NAMALWA (cell line): ENCODE measurements at places on chromosomes 4 and X.

GRCh38 chr4:188305690-188306089 lies 166.4 kb downstream of the TRIML1 start:
- no peak for DNase-seq

- no peak for DNase-seq
These were observed at the start of gene DRP2 for GRCh38 chrX:101219116-101219863. Gene DRP2, plus strand, starts transcription at chrX:101219786. Its CDS starts 11,862 bp downstream, at chrX:101231648.

DNA sequence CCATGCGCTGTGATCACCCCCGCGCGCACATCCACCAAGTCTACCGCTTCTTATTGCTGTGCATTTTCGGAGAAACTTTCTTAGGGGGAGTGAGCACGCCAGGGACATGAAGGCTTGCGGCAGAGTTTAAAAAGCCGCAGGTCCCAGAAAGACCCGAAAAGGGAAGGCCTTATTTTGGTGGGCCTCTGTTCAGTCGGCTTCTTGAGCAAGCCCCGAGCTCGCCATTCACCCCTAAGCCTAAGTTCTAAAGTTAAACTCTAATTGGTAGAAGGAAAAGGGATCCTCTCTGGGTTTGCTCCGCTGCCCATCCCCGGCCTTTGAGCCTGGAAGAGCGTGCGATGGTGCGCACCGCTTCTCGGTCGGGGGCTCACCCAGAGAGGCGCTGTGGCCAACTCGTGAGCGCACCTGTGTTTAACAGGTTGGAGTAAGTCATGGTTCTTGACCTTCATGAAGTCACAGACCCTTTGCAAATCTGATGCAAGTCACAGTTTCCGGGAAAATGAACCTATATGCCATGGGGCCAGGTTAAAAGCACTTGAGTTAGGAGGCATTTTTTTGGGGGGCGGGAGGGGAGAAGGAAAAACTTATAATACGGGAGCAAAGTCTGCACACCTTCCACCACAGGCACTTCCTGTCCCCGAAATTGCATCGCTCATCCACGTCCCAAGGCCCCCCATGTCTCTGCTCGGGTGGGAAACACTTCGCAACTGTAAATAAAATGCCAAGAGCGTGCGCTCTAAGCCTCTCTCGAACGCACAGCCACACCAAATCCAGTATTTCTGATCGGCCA lies 1.9 kb downstream of the PHOX2B start:
- no peak for DNase-seq

DNA sequence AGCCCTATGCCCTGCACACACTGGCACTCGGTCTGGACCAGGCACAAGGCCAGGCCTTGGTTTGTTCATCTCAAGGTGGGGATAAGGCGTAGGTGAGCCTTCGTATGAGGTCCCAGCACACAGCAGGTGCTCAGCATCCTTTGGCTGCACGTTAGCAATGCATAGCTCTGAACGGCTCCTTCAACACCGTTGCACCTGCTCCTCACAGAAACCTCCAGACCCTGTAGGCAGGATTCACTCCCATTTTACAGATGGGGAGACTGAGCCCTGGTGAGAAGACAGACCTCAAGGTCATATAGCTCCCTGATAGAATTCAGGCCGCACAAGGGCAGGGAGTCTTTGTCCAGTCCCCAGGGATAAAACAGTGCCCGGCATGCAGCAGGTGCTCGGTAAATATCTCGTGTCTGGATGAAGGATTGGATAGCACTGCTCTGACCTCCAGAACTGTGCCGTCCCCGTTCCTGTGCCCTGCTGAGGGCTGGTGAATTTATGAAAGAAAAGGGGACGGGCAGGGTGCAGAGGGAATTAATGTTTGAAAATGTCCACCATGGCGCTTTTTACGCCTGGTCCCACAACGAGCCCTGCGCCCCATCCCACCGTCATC lies 2.4 kb downstream of the PPP2R2C start:
- no peak for DNase-seq

- DNase-seq, result no peak
These were observed 37.0 kb downstream of the NAP1L5 start for GRCh38 chr4:88660446-88661294.

GRCh38 chr4:108425988-108426387 lies 194.4 kb upstream of the RPL34 start:
- no peak for DNase-seq

DNA sequence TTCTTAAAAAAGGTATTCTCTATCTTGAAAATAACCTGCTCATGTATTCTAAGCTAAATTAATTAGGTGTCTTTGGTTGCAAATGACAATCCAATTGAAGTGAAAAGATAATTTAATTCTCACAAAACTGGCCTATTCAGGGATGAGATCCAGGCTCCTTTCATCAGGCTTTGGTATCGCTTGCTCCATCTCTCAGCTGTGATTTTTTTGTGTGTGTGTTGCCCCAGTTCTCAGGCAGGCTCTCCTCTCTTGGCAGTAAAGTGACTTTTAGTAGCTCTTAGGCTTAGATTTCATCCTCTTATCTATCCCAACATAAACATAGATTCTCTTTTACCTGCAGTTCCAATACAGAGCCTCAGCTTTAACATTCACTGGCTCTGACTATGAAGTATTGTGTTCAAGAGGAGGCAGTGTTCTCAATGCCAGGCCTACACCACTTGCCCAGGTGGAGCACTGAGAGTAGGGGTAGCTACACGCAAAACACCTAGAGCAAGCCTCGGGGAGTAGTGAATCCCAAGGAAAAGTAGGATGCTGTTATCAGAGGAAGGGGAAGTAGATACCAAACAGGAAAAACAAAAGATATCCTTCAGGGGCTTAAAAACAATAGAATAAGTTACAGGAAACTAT lies 392.4 kb upstream of the ATOH1 start:
- no peak for DNase-seq

DNA sequence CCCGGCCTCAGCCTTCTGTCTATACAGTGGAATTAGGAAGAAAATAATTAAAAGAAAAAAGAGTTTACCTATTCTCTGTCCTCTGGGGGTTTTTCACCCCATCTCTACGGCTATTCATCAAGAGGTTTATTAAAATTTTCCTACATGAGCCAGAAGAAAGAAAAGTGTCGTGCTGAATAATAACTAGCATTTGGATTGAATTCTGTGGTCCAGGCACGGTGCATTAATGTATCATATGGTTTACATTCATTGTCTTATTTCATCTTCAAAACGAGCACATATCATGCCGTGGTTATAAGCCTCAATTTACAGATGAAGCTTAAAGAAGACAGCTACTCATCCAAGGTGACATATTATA lies 5.4 kb upstream of the NAA15 start:
- no peak for DNase-seq

GRCh38 chr4:41541687-41542094 lies 3.7 kb downstream of the LIMCH1 start:
- DNase-seq, result no peak

DNA sequence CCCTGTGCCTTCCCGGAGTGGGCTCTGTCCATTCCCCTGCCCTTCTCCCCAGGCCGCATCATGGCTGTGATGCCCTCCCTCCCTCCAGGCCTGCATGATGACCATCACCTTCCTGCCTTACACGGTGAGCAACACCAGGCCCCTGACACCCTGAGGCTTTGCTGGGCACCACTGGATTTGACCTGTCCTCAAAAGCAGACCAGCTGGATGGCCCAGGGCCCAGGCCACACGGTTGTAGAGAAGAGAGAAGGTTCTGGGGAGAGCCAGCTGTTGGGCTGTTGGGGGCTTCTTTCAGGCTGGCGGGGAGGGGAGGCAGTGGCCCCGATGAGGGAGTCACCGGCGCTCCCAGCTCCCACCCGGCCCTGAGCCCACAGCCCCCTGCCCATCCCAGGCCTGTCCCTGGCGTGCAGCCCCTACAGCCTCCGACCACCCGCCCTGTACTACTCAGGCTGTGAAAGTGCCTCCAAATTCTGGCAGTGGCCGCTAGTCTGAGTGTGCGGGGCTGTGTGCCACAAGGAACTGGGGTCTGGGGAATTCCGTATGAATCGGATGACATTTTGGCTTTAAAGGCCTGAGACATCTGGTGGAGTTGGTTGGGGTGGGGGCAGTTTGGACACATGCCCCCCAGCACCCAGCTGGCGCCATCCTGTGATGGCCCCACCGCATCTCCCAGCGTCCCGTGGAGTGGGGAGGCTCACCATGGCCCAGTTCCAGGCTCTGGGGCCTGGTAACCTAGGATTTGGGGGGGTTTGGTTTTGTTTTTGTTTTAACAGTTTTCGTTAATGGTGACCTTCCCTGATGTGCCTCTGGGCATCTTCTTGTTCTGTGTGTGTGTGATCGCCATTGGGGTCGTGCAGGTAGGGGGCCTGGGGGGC lies 19.6 kb downstream of the TMEM175 start:
- no peak for DNase-seq

DNA sequence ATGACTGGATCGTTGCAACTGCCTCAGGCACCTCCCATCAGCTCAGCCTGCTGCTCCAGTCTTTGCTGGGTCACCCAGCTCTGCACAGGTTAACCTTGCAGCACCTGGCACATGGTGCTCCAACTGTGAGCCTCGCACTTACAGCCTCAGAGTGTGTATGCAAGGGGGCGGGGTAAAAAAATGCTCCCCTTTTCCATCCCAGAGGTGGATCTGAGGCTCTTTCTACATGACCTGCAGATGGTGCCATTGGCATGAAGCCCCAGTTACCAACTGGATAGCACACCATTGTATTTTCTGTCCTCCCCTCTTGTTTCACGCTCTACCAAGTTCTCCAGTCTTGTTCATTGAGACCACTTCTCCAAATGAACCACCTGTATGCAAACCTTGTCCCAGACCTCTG lies 46.2 kb upstream of the TRPC3 start:
- peak; percentile 5 for DNase-seq

- DNase-seq, result no peak
These were observed 30.2 kb downstream of the KIAA0232 start for GRCh38 chr4:6812766-6813165.
